ENCODE measurements at places on chromosomes 5 and 9. TPM values are rescaled to one million over a fixed set of nuclear protein-coding genes. Genes with fewer than 3 reads are reported as not detected.

Gene CLIC3
- total RNA-seq = not detected

DNA sequence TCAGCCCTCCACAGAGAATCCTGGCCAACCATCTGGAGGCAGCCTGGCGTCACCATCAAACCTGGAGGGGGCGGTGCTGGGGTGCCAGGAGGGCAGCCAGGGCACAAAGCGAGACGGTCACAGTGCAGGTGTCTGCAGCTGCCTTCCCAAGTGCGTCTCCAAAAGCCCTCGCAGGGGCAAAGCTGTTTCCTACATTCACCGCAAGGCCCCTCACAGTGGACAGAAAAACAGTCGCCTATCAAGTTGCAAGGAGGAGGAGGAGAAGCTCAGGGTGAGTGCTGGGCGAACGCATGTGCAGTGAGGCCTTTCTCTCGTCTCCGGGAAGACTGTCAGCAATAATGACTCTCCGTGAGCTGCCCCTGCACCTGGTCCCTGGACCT lies 18.0 kb upstream of the LHX3 start:
- DNase-seq = no peak

- DNase-seq = peak; percentile 99
Observed at GRCh38 chr9:125143377-125144090, at the start of gene SCAI. Gene SCAI, minus strand, starts transcription at chr9:125143528. Its CDS starts 91 bp downstream, at chr9:125143437.

Gene SLC9A3
- 1.9 TPM for total RNA-seq

Gene SCGB3A2
- not detected for total RNA-seq

DNA sequence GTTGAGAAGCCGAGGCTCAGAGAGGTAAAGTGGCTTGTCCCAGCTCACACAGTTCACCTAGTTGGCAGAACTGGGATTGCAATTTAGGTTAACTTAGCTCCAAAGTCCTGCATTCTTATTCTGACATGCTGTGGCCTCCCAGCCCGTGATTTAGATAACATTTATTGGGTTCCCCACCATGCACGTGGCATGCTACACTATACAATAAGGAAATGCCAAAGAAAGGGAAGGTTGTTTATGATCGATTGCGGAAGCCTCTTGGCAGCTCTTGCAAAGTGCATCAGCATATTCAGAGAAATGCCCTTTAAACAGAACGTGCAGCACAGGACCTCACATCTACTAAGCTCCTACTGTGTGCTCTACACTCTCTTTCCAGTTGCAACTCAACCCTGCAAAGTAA lies 3.2 kb downstream of the NEURL1B start:
- no peak for DNase-seq

- no peak for DNase-seq
Observed at GRCh38 chr5:151040211-151040747, 19.9 kb downstream of the GPX3 start.

Gene ST8SIA4
- total RNA-seq = 2.3 TPM

Gene NIPBL
- total RNA-seq = 73.1 TPM

Data from ovary (tissue), 10 donors.